ENCODE measurements at places on chromosomes 3 and 15. TPM values are rescaled to one million over a fixed set of nuclear protein-coding genes. Genes with fewer than 3 reads are reported as not detected.

Gene CADM2
- 5.9 TPM for polyA plus RNA-seq

Gene RHOV
- 2.3 TPM for polyA plus RNA-seq

Gene AGBL1
- polyA plus RNA-seq = not detected

Gene SLC12A1
- not detected for polyA plus RNA-seq

Gene RAD51
- polyA plus RNA-seq = 24.7 TPM

Gene TMIE
- 2.1 TPM for polyA plus RNA-seq

Gene ZNF660
- polyA plus RNA-seq = 2.7 TPM

Gene NEDD4
- 1.7 TPM for polyA plus RNA-seq

Gene FAM98B
- polyA plus RNA-seq = 18.6 TPM

Gene IQCF5
- not detected for polyA plus RNA-seq

GRCh38 chr3:34260271-34261000, 462.0 kb downstream of the PDCD6IP start:
- DNase-seq = peak; percentile 86

GRCh38 chr3:11076711-11077110, 77.6 kb upstream of the HRH1 start:
- peak; percentile 75 for DNase-seq

DNA sequence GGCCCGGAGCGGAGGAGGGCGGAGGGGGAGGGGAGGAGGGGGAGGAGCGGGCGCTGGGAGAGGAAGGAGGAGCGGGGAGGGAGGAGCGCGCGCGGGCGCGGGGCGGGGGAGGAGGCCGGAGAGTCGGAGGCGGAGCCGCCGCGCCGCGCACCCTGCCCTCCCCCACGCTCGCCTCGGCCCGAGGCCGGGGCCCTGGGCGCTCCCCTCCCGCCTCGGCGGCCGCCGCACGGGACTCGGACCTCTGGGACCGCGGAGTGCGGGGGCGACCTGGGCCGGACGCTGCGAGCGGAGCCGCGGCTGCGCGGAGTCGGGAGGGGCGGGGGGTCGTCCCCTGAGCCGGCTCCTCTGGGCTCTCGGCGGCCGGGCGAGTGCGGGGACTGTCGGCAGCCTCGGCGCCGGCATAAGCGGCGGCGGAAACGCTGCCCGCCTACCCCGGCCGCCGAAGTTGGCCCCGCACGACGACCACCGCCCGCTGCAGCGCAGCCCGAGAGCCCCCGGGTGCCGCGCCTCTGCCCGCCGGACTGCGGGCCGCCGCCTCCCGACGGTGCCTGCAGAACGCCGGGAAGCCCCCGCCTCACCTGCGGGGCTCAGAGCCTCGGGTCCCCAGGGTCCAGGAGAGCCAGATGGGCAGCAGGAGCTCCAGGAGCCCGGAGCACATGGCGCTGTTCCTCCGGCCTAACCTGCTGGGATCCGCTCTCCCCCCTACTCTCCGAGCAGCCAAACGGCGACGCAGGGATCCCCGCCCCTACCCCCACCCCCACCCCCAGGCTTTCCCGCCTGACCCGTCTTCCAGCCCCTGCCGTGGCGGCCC, 406 bp upstream of the GABRB3 start:
- peak; percentile 93 for DNase-seq

- DNase-seq = no peak
Observed at GRCh38 chr3:112514527-112515128, 15.4 kb upstream of the BTLA start.

DNA sequence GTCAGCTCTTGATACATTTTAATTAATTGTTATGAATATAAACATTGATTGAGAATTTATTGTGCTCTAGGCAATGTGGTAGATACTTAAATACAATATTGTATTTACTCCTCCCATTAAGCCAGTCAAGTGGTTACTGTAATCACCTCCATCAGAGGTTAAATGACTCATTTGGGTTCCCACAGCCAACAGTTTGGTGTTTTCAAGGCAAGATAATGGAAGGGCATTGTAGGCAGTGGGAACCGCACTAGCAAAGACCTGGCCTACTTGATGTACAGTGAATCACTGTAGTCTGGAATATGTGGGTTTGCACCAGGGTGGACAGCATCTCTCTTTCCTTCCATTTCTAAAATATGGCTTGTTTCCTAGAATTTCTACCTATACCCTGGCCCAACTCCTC, 127.4 kb downstream of the EDEM1 start:
- DNase-seq = no peak

DNA sequence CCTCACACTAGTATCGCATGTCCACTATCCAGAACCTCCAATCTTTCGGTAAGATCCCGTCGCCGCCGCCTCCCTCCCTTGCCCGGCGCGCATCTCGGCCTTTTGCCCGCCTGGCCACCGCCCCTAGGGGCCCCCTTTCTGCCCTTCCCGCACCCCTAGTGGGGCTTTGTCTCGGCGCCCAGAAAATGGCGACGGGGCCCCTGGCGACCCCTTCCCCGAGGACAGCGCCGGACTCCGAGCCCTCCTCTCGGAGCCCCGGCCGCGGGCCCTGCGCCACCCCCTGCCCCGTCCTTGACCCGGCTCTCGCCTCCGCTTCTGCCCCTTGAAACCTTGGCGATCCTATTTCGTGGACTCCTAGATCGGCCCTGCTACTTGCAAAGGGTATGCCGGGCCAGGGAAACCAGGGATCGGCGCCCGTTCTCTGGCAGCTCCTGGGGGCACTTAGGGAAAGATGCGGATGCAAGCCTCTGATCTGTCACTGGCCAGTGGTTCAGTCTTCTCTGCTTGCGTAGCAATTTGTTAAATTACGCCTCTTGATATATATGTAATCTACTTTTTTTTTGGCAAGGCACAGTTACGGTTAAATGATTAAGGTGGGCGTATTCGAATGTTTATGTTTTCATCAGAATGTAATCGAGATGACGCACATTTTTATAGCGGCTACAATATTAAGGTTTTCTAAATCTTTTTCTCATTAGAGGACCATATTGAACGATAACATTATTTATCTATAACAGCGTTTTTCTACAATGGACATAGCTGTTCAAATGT, 603 bp downstream of the EIF1B start:
- DNase-seq = peak; percentile 79

- no peak for DNase-seq
Observed at GRCh38 chr15:80777826-80778620, 1.1 kb upstream of the CEMIP start.

- no peak for DNase-seq
Observed at GRCh38 chr15:70789213-70789612, 25.9 kb upstream of the UACA start.

GRCh38 chr3:18968120-18968519, 180.2 kb upstream of the KCNH8 start:
- no peak for DNase-seq

- DNase-seq = no peak
Observed at GRCh38 chr3:180142041-180142440, 105.3 kb upstream of the PEX5L start.

DNA sequence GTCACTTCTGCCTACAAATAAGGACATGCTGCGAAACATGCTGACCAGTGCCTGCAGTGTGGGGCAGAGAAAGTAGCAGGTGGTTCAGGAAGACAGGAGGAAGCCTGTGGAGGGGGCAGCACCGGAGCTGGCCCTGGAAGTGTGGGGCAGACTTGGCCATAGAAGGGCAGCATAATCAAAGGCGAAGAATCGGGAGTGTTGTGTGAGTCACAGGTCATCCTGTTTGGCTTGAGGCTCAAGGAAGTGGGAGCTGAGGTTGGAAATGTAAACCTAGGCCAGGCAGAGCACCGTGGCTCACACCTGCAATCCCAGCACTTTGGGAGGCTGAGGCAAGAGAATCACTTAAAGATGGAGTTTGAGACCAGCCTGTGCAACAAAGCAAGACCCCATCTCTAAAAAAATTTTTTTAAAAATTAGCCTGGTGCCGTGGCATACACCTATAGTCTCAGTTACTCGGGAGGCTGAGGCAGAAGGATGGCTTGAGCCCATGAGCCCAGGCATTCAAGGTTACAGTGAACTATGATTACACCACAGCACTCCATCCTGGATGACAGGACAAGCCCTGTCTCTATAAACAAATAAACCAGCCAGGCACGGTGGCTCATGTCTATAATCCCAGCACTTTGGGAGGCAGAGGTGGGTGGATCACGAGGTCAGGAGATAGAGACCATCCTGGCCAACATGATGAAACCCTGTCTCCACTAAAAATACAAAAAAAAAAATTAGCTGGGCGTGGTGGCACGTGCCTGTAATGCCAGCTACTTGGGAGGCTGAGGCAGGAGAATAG, 54.0 kb downstream of the FAM43A start:
- no peak for DNase-seq

DNA sequence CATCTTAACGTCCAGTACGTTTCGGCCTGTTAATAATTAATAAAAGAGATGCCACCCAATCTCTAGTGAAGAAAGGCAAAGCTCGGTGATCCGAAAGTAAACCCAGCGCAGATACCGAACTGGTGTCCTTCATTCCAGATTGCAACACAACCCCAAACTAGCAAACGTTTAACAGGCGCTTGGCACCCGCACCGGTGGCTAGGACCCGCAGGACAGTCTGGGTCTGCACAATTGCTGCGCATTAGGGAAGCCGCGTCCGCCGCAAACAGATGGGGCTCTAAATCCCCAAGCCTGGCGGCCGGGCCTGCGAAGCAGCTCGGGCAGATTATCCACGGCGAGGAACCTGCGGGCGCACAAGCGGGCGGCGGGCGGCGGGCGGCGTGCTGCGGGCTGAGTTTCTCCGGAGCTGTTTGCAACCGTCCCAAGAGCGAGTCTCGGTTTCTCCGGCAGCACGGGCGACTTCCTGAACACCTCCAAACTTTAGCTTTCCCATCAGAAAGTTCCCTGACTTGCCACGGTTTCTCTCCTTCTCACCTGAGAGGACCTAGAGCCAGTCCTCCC, 112.1 kb upstream of the ICE2 start:
- DNase-seq = peak; percentile 43

- no peak for DNase-seq
Observed at GRCh38 chr15:91068966-91069365, 31.1 kb upstream of the SV2B start.

- DNase-seq = peak; percentile 56
Observed at GRCh38 chr3:133547432-133548041, 25.9 kb upstream of the CDV3 start.

- DNase-seq = no peak
Observed at GRCh38 chr15:77625376-77625775, 7.3 kb downstream of the LINGO1 start.

GRCh38 chr15:87354661-87355410, 901.7 kb downstream of the NTRK3 start:
- DNase-seq = no peak

- DNase-seq = no peak
Observed at GRCh38 chr3:102207151-102207571, 227.7 kb upstream of the ZPLD1 start.

DNA sequence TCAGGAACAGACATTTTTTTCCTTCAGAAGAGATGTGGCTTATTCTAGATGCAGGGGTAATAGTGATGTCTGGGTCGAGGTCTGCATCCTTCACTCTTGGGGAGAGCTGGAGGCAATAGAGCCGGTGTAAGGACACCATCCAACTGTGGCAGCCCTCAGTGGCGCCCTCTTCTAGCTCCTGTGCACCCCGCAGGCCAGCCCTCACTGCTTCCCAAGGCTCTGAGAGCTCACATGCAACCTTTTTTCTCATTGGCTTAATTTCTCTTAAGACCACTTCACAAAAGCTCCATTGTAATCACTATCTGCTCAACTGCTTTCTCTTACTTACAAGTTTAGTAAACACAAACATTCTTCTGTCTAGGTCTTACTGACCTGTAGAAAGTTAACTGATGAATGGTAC, 3.9 kb upstream of the VPS8 start:
- DNase-seq = no peak

GRCh38 chr3:185473290-185473815, 25.5 kb downstream of the TMEM41A start:
- no peak for DNase-seq

GRCh38 chr3:72308641-72309040, 523.7 kb upstream of the PROK2 start:
- DNase-seq = no peak

- DNase-seq = peak; percentile 88
Observed at GRCh38 chr3:69085833-69086722, 1.3 kb downstream of the ARL6IP5 start.

DNA sequence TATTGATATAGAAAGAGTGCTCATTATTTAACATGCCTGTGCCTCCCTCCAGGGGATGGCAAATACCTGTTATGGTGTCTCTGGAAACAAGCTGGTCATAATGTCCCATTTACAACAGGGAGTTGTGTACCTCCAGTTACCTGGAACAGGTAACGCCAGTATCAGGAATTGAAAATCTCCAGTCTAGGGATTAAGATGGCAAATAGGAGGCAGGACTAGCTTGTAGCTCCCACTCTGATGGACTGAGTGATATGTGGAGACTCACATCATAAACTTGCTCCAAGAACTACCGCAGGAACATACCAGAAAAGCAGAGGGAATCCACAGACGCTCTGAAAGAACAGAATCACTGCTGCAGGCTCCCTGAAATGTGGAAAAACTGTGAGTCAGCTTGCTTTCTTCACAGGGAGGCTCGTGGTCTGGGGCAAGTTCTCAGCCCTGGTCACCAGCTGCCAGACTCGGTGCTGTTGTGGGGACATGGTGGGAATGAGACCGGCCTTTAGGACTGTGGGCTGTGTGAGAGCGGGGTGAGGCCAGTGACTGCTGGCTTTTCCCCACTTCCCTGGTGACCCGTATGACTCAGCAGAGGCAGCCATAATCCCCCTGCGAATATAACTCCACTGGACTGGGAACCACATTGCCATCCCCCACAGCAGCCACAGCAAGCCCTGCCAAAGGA, 97.4 kb downstream of the KCNAB1 start:
- DNase-seq = no peak

DNA sequence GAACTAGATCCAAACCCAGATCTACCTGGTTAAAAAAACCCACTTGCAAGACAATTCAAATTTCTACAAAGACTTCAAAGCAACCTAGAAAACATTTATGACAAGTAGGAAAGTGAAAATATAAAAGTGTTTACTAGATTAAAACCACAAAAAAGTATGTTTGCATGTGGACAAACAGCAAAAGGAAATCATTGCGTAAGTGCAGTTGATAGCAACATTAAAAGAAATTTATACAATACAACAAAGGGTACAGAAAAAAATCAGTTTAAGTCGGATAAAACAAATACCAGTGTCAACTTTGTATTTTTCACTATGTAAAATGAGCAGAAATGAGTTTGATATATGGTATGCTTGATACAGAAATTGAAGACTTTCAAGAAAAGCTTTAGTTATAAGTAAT, 2.6 kb downstream of the EIF5A2 start:
- no peak for DNase-seq

DNA sequence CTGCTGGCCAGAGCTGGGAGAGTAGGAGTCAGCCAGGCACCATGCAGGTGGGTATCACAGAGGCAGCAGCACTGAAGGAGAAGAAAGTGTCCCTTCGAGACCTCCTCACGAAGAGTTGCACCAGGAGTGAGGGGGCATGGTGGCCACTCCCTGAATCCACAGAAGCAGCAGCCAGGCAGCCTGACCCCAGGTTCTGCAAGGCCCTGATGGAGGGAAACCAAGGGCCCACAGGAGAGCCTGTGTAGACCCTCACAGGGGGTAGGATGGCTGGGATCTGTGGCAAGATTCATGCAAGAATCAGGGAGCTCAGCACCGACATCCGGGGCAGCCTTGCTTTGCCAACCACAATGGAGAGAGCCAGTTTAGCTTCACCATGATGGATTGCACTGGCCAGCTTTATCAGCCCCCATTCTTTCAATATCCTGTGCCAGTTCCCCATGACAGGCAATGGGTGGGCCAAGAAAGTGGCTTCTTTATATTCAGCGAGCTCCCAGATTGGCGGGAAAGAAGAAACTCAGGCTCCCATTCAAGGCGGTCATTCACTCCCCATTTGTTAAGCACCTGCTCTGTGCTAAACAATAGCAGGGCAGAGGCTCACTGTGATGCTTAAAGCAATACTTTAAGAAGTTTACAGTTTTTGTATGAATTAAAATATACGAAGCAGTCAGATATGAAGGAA, 33.5 kb upstream of the TBC1D21 start:
- DNase-seq = no peak

GRCh38 chr3:13152826-13153710, 79.8 kb upstream of the IQSEC1 start:
- DNase-seq = no peak

Measured in brain (organoid and tissue), 16 donors.